ENCODE measurements at places on chromosomes 11 and 22. TPM values are rescaled to one million over a fixed set of nuclear protein-coding genes. Genes with fewer than 3 reads are reported as not detected.

The KRTAP5-10 gene
- polyA plus RNA-seq, result 0.16 TPM

The SLC6A5 gene
- polyA plus RNA-seq, result 0.05 TPM

The LUZP2 gene
- polyA plus RNA-seq, result 0.16 TPM

The LRRC10B gene
- 2.7 TPM for polyA plus RNA-seq

The HARBI1 gene
- 3.6 TPM for polyA plus RNA-seq

The SLC25A17 gene
- 23.0 TPM for polyA plus RNA-seq

The TALDO1 gene
- 115 TPM for polyA plus RNA-seq

The SCGB1D2 gene
- polyA plus RNA-seq, result 6.2 TPM

The MEI1 gene
- 14.7 TPM for polyA plus RNA-seq

The RAB38 gene
- 12.5 TPM for polyA plus RNA-seq

The TUB gene
- 0.80 TPM for polyA plus RNA-seq

The MRGPRD gene
- polyA plus RNA-seq, result 0.05 TPM

GRCh38 chr22:28180804-28181731 lies 262.0 kb upstream of the PITPNB start:
- no peak for DNase-seq
- H3K27ac ChIP-seq, result no peak overlapping the region
- H3K4me3 ChIP-seq, result no peak overlapping the region
- H3K4me1 ChIP-seq, result no peaks in the 10 kb centered on the region

DNA sequence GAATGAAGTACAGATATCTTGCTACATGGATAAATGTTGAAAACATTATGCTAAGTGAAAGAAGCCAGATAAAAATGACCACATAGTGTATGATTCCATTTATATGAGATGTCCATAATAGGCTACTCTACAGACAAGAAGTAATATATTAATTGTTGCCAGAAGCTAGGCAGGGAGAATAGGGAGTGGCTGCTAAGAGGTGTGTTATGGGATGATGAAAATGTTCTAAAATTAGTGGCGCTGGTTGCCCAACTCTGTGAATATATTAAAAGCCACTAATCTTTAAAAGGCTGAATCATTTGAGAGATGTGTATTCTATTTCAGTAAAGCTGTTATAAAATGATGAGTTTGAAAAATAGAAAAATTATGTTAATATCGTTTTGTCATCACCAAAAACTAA lies 144.4 kb downstream of the NCAM1 start:
- no peaks in the 10 kb centered on the region for H3K4me1 ChIP-seq
- no peaks in the 10 kb centered on the region for H3K27me3 ChIP-seq
- no peak overlapping the region for H3K27ac ChIP-seq
- DNase-seq, result no peak

GRCh38 chr11:68610452-68611116 lies 73.8 kb upstream of the GAL start:
- H3K27me3 ChIP-seq, result no peaks in the 10 kb centered on the region
- no peaks in the 10 kb centered on the region for H3K4me1 ChIP-seq
- DNase-seq, result no peak
- peaks cover 72% of the 10 kb centered on the region for H3K36me3 ChIP-seq
- H3K27ac ChIP-seq, result no peak overlapping the region

DNA sequence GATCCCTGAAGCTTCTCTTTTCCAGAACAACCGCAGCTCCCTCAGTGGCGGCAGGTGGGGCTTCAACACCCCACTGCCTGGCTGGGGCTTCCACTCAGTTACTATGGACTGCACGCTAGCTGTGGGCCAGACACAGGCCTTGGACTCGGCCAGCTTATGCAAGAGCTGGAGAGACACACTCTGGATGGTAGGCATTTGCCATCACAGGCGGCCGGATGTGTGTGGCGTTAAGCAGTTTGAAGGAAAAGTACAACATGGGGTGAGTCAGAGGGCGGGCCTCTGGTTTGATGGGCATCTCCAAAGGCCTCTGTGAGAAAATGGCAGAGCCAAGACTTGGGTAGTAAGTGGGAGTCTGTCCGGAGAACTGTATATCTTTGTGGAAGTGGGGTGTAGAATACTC lies 17.6 kb downstream of the KCNJ4 start:
- no peaks in the 10 kb centered on the region for H3K36me3 ChIP-seq
- no peak overlapping the region for H3K4me3 ChIP-seq
- H3K4me1 ChIP-seq, result no peaks in the 10 kb centered on the region
- H3K27me3 ChIP-seq, result no peaks in the 10 kb centered on the region
- DNase-seq, result no peak
- no peak overlapping the region for H3K27ac ChIP-seq

GRCh38 chr11:86940122-86940777 lies 14.9 kb downstream of the FZD4 start:
- H3K4me1 ChIP-seq, result no peaks in the 10 kb centered on the region
- no peaks in the 10 kb centered on the region for H3K36me3 ChIP-seq
- no peak overlapping the region for H3K27ac ChIP-seq
- DNase-seq, result no peak
- H3K4me3 ChIP-seq, result no peak overlapping the region

DNA sequence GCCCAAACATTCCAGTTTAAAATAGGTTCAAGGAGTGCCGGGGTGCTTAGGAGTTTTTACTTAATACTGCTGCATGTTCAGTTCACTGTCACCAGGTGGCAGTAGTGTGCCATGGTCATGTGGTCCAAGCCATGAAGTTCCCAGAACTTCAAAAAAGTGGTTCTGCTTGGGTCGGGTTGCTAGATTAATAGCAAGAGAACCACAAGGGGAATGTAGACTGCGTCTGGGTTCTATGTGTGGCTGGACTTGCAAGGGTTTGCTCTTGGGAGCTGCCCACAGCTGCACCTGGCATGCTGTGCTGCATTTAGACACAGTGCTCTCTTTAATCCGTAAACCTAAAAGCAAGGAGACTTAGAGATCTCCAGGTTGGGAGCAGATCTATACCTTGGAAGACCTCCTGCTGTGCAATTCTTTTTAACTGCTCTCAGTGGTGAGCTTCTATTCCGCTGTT lies 6.5 kb upstream of the SPON1 start:
- no peaks in the 10 kb centered on the region for H3K36me3 ChIP-seq
- H3K27me3 ChIP-seq, result peaks cover 4% of the 10 kb centered on the region
- peak; percentile 60 for DNase-seq
- no peak overlapping the region for H3K4me3 ChIP-seq
- no peak overlapping the region for H3K27ac ChIP-seq

- no peak overlapping the region for H3K4me3 ChIP-seq
- H3K27ac ChIP-seq, result no peak overlapping the region
- H3K36me3 ChIP-seq, result no peaks in the 10 kb centered on the region
- no peak for DNase-seq
- H3K4me1 ChIP-seq, result no peaks in the 10 kb centered on the region
Observed at GRCh38 chr11:76615950-76616349, 54.6 kb downstream of the LRRC32 start.

- H3K36me3 ChIP-seq, result no peaks in the 10 kb centered on the region
- DNase-seq, result no peak
- no peak overlapping the region for H3K4me3 ChIP-seq
- no peaks in the 10 kb centered on the region for H3K4me1 ChIP-seq
Observed at GRCh38 chr11:70631624-70632047, 233.3 kb downstream of the CTTN start.

GRCh38 chr22:50670914-50671538 lies 1.6 kb upstream of the SHANK3 start:
- no peak for DNase-seq
- no peak overlapping the region for H3K27ac ChIP-seq
- H3K36me3 ChIP-seq, result no peaks in the 10 kb centered on the region

DNA sequence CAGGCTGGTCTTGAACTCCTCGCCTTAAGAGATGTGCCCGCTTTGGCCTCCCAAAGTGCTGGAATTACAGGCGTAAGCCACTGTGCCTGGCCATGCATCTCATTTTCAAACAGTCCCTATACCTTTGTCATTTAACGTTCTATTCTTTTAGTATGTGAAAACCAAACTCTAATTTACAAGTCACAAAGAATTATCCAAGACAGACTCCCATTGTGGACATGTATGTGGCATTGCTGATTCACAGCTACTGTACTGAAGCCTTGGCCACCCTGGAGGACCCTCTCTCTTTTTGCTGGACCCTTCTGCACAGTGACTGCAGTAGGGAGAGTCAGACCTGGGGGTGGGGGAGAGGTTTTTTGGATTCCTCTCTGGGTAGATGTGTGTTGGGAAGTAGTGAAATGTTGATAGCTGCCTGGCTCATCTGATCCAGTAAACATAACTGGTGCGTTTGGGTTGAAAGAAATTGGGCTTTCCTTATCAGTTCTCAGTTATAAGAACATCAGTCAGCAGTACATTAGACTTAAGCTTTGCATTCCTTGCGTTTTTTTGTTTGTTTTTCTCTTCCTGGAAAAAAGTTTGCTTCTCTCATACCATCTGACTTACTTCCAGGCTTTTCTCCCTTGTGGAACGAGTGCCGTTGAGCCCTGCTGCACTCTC lies 65.9 kb downstream of the MED15 start:
- H3K27ac ChIP-seq, result no peak overlapping the region
- H3K4me3 ChIP-seq, result no peak overlapping the region
- H3K36me3 ChIP-seq, result peaks cover 82% of the 10 kb centered on the region
- peaks cover 25% of the 10 kb centered on the region for H3K4me1 ChIP-seq
- DNase-seq, result no peak
- no peaks in the 10 kb centered on the region for H3K27me3 ChIP-seq

DNA sequence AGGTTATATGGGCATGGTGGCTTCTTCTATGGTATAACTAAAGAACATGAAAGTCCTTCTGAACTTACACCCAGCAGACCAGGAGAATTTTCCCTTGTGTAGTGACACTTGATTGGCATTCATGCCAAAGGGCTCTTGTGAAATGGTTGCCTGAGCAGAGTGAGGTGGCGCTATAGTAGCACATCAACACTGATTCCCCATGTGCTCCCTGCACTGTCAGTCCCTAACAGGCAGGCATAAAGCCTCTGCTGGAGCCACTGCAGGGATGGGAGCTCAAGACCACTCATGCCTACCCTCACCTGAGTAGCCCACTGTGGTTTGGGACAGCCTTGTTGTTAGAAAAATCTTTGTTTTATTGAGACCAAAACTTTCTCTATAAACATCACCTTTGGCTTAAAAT lies 92.6 kb upstream of the LIN7C start:
- H3K27ac ChIP-seq, result no peak overlapping the region
- DNase-seq, result no peak
- H3K36me3 ChIP-seq, result no peaks in the 10 kb centered on the region
- H3K4me1 ChIP-seq, result no peaks in the 10 kb centered on the region
- no peak overlapping the region for H3K4me3 ChIP-seq
- H3K27me3 ChIP-seq, result no peaks in the 10 kb centered on the region

DNA sequence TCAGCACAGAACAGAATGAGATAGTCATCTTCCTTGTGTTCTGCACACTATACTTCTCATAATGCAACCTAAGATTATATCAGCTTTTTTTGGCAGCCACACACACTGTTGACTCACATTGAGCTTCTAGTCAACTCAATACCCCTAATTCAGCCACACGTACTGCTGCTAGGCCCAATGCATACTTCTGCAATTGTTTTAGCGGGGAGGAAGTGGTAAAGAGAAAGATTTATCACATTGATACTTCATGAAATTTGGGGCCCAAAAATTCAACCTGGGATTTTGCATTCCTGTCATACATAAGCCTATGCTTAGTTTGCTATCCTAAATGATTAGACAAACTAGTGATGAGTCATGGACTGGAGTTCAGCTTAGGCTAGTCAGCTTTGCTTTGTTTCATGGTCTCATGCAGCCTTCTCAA lies 8.6 kb upstream of the UPB1 start:
- no peak overlapping the region for H3K4me3 ChIP-seq
- H3K36me3 ChIP-seq, result no peaks in the 10 kb centered on the region
- H3K4me1 ChIP-seq, result peaks cover 7% of the 10 kb centered on the region
- DNase-seq, result no peak
- no peak overlapping the region for H3K27ac ChIP-seq
- H3K27me3 ChIP-seq, result no peaks in the 10 kb centered on the region

DNA sequence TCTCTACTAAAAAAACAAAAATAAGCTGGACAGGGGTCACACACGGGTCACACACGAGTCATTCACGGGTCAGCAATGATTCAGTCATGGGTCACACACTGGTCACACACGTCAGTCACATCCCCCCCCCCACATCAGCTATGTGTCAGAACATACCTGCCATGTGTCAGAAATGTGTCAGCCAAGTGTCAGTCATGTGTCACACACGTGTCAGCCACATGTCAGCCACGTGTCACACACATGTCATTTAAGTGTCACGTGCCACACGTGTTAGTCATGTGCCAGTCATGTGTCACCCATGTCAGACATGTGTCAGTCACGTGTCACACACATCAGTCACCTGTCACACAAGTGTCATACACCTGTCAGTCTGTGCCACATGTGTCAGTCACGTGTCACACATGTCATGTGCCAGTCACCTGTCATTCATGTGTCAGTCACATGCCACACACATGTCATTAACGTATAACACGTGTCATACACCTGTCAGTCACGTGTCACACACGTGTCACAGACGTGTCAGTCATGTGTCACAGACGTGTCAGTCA lies 28.7 kb upstream of the MMP20 start:
- no peak overlapping the region for H3K27ac ChIP-seq
- H3K27me3 ChIP-seq, result no peaks in the 10 kb centered on the region
- no peak overlapping the region for H3K4me3 ChIP-seq

DNA sequence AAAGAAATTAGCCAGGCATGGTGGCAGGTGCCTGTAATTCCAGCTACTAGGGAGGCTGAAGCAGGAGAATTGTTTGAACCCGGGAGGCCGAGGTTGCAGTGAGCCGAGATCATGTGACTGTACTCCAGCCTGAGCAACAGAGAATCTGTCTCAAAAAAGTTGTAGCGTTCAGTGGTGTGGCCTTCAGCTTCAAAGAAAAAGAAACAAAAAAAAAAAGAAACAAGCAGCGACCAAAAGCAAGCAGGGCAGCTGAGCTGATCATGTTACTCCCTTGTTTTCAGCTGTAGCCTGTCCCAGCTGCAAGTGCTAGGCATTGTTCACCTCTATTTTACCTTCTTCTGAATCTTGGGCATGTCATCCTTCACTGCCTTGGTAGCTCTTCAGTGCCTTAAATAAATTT lies 37.0 kb downstream of the SFI1 start:
- H3K4me1 ChIP-seq, result no peaks in the 10 kb centered on the region
- DNase-seq, result no peak
- H3K36me3 ChIP-seq, result peaks cover 27% of the 10 kb centered on the region
- no peak overlapping the region for H3K4me3 ChIP-seq

DNA sequence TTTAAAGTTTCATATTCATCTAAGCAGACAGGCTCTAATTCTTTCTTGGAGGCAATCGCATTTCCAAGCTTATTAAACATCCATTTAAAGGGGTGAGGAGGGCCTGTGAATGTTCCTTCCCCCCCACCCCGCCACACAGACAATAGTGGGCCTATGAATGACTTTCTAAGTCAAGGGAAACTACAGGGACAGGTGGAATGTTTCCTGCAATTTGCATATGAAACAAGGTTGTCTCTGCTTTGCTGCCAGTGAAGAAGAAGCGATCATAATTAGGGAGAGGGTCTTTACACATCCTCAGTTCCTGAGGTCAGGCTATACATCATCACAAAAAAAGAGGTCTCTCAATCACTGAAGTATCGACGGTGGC lies 127.9 kb upstream of the OPCML start:
- H3K36me3 ChIP-seq, result no peaks in the 10 kb centered on the region
- no peaks in the 10 kb centered on the region for H3K4me1 ChIP-seq
- DNase-seq, result no peak

GRCh38 chr22:36308880-36309279 lies 55.9 kb downstream of the APOL1 start:
- peaks cover 96% of the 10 kb centered on the region for H3K36me3 ChIP-seq
- no peaks in the 10 kb centered on the region for H3K4me1 ChIP-seq
- H3K27ac ChIP-seq, result no peak overlapping the region
- DNase-seq, result no peak
- no peaks in the 10 kb centered on the region for H3K27me3 ChIP-seq

GRCh38 chr11:66011785-66012303 lies at the start of gene CST6:
CST6 (plus strand) TSS chr11:66012008; CDS start chr11:66012045, 37 bp downstream.
- peaks cover 2% of the 10 kb centered on the region for H3K4me1 ChIP-seq
- no peaks in the 10 kb centered on the region for H3K36me3 ChIP-seq
- no peak within 1 kb of the TSS for H3K27ac ChIP-seq
- DNase-seq, result no peak
- peak within 1 kb of the TSS; percentile 10 for H3K4me3 ChIP-seq

Measured in thymus (tissue), 14 donors.